Caki2 (cell line): ENCODE measurements at places on chromosomes 13 and 19.
A peak's percentile ranks its signal among the peaks of the same experiment; 100 is the strongest.

GRCh38 chr19:46066471-46066870, 25.7 kb upstream of the IGFL4 start:
- no peak for DNase-seq

DNA sequence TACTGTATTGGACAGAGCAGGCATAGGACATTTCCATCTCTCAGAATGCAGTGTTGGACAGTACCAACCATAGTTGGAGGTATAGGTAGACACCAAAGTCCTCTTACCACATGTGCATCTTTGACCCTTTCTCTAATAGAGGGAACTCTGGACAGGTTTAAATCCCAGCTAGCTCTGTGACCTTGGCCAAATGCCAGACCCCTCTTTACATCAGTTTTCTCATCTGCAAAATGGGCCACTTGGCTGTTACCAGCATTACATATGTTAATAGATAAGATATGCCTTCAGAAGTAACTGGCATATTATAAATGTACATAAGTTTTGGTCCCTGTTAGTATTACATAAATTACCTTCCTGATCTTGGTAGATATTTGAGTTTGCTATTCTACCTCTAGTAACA, 54.3 kb downstream of the CDK8 start:
- DNase-seq = no peak

DNA sequence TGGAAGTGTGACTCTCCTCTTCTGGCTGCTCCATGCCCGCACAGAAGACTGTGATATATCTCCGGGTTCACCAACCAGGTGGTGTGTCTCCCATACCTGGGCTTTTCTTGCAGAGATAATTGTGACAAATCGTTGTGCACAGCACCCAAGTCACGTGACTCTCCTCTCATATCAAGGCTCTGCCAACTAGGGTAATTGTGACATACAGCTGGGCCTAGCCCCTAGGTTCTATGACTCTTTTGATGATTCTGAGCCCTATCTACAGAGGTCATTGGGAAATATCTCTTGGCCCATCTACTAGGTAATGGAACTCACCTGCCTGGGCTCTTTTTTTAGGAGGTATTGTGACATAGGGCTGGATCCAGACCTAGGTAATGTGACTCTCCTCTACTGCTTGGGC, 89.8 kb downstream of the ZNF429 start:
- DNase-seq = no peak

- DNase-seq = no peak
These were observed 4.5 kb downstream of the SF3A2 start for GRCh38 chr19:2240881-2241760.

- DNase-seq = no peak
These were observed 6.4 kb upstream of the NFIC start for GRCh38 chr19:3359919-3360420.

- no peak for DNase-seq
These were observed 2.3 kb downstream of the CEACAM16 start for GRCh38 chr19:44701228-44701627.

- no peak for DNase-seq
These were observed 21.2 kb upstream of the C13orf46 start for GRCh38 chr13:113995051-113995601.

DNA sequence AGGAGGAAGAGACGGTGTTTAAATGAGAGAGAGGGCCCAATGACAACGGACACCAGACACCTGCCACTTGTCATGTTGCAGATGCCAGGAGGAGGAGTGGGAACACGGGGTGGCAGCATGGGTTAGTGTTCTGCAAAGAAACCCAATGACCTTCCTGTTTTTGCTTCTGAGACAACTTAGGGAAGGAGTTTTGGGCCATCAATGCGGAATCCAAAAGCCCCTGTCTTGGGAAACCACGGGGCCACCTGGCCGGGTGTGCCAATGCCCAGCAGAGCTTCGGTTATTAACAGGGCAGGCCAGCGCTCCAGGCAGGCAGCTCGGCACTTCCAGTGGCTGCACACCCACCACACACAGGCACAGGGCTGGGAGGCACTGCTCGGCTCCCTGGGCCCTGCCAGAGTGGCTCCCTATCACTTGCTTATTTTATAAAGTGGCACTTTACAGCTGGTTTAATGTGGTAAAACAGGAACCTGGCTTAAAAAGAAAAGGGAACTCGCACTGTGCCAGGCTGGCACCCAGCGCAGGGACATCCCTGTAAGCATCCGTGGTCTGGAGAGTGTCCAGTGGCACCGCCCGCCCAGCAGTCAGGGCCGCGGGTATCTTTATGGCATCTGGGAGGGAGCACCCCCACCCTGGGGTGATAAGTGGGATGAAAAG, 19.1 kb downstream of the ELL start:
- no peak for DNase-seq

GRCh38 chr19:18589380-18590272, 1.0 kb downstream of the REX1BD start:
- peak; percentile 91 for DNase-seq

- no peak for DNase-seq
These were observed 47.2 kb upstream of the F7 start for GRCh38 chr13:113058129-113058987.

DNA sequence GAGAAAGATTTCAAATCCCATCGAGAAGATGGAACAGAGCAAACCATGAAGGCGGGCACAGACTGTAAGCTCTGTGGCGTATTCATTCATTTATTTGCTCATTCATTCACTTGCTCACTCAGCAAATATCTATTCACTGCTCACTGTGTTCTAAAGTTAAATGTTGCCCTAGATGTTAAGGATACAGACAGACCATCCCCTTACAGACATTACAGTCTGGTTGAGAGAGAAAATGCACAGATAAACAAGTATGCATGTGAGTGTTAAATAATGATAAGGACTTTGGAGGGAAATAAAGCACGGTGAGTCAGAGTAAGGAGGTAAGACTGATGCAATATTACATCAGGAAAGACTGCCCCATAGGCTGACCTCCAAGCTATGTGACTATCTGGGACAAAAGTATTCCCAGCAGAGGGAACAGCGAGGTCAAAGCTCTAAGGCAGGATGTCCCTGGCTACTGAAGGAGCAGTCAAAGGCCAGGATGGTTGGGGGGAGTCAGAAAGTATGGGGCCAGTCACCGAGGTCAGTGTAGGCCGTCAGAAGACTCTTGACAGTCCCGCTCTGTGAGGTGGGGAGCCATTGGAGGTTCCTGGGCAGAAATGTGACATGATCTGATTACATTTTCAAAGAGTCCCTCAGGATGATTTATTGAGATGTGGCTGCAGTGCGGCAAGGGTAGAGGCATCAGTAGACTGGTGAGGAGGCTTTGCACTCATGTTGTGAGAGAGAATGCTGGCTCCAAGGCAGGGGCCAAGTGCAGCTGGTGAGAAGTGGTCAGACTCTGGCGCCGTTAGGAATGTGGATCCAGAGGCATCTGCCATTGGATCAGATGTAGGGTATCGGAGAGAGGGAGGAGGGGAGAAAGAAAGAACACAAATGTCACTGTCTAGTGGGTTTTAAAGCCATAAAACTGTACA, 37.9 kb downstream of the MBNL2 start:
- peak; percentile 82 for DNase-seq

- DNase-seq = no peak
These were observed 523.6 kb downstream of the DCT start for GRCh38 chr13:93955904-93956303.

- DNase-seq = no peak
These were observed 2.0 kb upstream of the EBPL start for GRCh38 chr13:49693191-49693733.

DNA sequence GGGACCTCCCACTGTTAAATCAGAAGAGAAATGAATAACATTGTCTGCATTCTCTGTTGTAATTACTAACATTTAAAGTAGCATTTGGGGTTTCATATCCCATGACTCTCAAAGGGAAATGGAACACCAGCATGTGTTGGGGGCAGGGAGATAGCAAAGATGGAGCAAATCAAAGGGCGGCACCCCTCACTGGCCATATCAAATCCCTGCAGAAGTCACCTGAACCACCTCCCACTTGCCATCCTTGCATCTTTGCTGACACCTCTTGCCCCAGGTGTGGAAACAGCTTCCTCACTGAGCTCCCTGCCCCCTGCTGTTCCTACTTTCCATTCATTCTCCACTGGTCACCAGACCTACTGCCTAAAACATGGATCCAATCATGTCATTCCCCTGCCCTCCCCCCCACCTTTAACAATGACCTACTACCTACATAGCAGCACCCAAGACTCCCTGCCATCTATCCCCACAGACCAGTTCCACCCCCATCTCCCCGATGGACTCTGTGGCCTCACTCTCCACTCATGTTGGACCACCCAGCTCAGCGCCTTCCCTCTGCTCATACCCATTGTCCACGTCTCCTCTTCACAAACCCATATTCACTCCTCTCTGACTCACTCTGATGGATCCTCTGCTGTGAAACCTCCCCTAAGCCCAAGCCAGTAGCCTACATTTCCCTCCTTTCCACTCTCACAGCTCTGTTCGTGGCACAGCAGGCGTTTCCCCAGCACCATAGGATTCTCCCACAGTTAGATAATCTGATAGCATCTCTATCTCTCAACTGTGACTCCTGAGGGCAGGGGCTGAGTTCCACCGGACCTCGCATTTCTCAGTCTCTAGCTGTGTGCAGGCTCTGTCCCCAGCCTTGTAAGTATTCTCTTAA, 55.9 kb downstream of the DLEU7 start:
- no peak for DNase-seq

GRCh38 chr19:19095691-19096090, 31.9 kb downstream of the SLC25A42 start:
- no peak for DNase-seq

DNA sequence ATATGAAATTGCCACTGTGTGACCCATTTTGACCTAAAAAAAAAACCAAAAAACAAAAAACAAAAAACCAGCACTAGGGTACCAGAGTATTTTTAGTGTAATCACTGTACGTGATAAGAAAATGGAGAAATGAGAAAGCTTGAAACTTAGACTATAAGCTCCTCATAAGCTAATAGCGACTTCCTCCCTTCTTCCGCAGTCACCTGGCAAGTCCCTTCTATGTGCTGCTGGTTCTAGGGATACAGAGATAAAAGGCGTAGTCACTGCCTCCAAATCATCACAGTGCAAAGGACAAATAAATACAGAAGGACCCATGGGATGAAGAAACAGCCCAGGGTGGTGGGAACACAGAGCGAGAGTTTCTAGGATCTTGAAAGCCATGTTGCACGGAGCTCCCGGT, 190.3 kb downstream of the TM9SF2 start:
- no peak for DNase-seq

DNA sequence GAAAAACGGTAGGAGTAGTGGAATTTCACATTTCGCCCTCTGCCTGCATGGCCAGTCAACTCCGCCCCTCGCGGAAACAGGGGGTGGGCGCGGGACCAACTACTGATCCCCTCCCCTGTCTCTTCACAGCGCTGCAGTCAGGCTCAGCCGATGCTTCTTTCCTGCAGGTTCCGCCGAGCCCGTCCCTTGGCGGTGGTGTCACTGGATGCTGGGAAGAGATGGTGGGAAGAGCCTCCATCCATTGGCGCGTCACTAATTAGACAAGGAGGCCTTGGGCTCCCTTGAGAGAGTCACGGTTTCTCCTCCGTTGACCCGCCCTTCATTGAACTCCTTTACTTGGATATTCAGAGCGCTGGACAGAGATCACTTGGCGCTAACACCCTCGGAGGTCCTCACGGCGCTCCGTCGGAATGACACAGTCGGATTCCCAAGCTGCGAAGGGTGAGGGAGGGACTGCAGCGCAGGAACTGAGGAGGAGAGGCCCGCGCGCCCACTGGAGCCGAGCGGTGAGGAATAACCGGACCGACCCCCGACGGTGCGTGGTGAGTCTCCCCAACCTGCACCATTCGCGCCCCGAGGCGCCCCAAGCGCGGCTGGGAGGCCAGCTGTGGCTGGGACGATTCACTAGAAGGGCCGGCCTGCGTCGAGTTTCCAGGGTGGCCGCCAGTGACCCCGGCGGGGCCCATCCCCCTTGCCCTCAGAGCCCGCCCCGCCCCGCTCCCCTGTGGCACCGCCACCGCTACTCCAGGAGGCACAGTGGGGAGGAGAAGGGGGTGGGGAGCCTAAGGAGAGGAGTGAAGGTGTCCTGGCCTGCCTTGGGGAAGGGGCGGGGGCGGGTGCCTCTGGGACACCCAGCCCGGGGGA, 11.2 kb upstream of the CEACAM21 start:
- DNase-seq = no peak

- no peak for DNase-seq
These were observed at the start of gene CYP4F8 for GRCh38 chr19:15614507-15615379. CYP4F8 (plus strand) TSS chr19:15615218; CDS start chr19:15615617, 399 bp downstream.

DNA sequence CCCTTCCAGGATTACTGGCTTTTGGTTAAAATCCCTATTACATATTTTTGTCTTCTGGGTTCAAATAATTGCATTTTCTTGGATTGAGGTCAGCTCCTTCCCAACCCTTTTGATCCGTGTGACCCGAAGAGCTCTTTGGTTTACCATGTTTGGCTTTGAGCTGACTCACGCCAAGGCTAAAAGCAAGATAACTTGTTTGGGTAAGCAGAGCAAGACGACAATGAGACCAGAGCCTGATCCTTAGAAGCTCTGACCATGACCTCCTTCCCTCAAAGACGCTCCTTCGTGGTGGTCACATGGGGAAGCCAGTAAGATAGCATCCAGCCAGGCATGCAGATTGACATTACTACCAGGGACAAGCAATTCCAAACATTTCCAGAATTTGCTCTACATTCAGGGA, 153.8 kb downstream of the DCT start:
- DNase-seq = no peak

GRCh38 chr13:48431987-48432615, 19.2 kb upstream of the LPAR6 start:
- no peak for DNase-seq

DNA sequence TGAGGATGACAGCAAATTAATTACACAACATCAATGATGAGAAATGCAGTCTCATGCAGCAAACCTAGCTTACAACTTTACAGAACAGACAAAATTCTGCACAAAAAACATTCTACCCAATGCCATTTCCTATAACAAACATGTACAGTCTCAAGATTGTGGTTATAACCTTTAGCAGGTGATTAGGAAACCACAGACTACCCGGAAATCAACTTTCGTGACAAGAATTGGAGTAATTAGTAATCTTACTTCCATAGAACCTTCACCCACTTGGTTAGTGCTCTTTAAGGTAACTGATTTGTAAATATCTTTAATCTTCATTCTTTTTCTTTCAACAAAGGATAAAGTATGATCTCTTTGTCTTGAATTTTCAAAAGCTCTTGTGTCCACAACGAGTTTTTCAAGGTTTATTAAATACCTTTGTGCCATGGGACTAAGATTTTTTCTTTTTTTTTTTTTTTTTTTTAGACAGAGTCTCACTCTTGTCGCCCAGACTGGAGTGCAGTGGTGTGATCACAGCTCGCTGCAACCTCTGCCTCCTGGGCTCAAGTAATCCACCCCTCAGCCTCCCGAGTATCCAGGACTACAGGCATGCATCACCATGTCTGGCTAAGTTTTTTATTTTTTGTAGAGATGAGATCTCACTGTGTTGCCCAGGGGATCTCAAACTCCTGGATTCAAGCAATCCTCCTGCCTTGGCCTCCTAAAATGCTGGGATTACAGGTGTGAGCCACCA, 78.8 kb downstream of the MAP4K1 start:
- DNase-seq = no peak

DNA sequence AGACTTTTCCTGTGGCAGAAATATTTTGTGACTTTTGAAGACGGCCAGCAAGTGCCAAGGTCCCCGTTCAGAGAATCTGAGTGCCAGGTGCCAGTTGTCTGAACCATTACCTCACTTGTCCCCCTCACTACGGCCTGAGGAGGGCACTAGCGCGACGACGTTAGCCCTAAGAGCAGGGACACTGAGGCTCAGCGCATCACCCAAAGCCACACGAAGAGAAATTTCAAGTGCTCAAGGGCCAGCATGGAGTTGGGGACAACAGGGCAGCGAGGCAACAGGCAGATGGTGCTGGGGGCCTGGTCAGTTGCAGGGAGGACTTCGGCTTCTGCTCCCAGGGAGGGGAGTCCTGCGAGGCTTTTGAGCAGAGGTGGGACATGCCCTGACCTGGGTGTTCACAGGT, 9.5 kb upstream of the TYK2 start:
- DNase-seq = no peak

- no peak for DNase-seq
These were observed 110.8 kb downstream of the GNG7 start for GRCh38 chr19:2591537-2592291.
